ENCODE measurements at places on chromosomes 12 and 14.

- DNase-seq = no peak
Observed at GRCh38 chr12:118144499-118144898, 8.6 kb downstream of the PEBP1 start.

DNA sequence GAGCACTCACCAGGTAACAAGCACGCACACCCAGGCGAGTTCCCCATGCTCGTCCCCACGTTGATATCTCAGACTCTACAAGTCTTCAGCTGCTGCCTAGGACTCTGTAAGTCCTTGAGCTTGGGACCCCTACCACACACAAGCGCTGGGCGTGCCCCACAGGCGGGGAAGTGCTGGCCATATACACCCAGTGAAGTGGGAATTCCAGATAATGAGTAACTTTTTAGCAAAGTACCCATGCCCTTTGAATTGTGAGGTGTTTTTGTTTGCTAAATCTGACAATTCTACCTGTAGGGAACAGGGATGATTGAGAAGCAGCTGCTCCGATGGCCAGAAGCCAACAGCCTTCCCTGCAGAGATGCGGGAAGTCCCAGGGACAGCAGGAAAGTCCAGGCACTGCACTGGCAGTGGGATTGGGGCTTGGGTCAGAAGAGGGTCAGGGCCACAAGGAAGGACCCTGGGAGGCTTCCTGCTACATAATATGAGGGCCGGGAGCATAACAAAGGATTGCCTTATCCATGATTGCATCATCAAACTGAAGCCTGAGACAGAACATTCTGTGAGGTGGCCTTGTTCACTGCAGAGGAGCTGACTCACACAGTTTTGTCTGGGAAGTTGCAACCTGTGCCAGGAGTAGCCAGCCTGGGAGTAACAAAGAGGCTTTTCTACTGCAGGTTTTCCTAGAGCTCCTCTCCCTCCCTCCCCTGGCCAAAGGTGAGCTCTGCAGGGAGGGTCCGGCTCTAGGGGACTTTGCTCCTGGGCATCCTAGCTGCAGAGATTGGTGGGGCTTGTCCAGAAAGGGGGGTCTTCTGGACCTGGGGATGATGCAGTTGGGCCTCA is 13.2 kb upstream of the SERPINA3 start:
- DNase-seq = no peak

DNA sequence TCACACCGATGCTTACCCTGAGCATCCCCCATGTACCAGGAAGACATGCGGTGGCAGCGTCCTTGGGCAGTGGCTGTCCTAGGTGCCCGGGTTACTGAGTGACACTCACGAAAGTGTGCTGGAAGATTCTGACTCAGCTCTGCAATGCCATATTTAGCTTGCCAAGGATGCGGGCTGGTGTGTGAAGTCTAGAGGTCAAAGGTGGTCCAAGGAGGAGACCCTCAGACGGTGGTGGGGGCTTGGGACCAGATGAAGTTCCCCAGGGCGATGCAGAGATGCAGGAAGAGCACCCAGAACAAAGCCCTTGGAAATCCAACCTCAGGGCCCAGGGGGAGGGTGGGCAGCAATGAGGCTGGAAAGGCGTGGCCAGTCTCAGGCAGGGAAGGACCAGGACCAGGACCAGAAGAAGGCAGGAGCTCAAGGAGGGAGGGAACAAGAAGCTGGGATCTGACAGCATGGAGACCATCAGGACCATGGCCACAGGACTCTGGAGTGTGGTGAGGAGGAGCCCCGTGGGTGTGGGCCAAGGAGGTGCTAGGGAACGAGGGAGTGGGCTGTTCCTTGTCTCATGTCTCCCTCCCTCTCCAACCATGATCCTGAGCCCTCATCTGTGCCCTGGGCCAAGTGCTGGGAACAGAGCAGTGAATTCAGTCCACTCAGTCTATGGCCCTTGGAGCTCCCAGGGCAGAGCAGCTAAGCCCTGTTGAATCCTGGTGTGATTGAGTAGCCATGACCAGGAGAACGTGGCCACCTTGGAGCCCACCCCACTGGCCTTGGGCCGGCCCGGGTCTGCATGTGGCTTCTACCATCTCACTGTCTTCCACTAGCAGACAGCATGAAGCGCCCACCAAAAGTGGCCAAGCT is 310.1 kb upstream of the DIO3 start:
- no peak for DNase-seq

- DNase-seq = no peak
Observed at GRCh38 chr14:101017806-101018560, 114.5 kb upstream of the RTL1 start.

DNA sequence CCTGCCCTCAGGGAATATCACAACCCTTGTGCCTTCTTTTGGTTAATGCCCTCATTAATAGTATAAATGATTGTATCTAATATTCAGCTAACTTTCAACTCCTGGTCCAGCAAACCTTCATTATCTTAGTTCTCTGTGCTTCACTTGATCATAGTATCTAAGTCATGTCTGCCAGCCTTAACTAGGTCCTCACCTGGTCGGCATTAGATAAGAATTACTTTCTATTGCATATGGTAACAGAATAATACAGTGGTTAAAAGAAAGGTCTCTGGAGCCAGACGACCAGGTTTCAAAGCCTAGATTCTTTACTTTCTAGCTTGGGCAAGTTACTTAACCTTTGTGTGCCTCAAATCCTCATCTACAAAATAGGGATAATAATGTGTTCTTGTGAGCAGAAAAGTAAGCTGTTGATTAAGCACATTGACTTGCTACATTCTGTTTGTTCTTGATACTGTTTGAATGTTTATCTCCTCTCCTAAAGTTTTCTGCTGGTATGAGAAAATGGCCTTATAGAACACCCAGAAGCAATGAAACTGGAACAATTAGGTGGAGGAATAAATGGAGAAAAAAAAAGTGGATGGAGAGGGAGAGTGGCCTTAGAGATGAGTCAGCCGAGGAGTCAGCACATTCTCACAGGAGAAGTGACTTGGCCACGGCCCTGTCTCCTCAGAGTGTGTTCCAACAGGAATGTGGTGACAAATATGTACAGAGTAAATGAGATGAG is 176.1 kb downstream of the SLC25A21 start:
- DNase-seq = no peak

- no peak for DNase-seq
Observed at GRCh38 chr12:87796961-87797516, 232.2 kb downstream of the C12orf50 start.

DNA sequence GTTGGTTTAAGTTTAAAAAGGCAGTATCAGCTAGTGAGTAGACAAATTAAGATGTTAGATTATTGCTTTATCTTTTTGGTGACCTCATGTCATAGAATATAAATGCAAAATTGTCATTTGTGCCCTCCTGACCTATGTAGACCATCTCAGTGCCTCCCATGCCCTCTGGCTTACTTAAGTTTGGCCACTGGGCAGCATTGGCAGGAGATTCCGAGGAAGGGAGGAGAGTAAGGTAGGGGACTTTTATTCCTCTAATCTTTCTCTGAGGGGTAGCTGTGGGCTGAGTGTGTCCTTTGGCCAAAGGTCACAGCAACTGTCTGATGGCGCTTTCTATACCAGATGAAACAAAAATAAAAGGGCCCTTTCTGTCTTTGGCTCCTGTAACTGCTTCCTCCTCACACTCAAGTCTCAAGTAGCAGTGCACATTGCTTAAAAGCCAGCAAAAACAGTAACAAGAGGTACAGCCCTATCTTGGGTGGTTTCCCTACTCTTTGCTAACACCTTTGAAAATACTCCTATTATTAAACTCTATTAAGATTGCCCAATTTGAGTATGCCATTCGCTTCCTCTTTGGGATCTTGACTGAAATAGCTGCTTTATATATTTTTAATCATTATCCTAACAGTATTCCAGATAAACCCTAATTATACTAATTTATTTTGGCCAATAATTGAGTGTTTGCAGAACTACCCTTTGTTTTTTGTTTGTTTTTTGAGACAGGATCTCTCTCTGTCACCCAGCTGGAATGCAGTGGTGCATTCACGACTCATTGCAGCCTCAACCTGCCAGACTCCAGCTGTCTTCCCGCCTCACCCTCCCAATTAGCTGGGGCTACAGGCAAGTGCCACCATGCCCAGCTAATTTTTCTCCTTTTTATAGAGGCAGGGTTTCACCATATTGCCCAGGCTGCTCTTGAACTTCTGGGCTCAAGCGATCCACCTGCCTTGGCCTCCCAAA is 56.5 kb upstream of the KCNH3 start:
- DNase-seq = no peak

DNA sequence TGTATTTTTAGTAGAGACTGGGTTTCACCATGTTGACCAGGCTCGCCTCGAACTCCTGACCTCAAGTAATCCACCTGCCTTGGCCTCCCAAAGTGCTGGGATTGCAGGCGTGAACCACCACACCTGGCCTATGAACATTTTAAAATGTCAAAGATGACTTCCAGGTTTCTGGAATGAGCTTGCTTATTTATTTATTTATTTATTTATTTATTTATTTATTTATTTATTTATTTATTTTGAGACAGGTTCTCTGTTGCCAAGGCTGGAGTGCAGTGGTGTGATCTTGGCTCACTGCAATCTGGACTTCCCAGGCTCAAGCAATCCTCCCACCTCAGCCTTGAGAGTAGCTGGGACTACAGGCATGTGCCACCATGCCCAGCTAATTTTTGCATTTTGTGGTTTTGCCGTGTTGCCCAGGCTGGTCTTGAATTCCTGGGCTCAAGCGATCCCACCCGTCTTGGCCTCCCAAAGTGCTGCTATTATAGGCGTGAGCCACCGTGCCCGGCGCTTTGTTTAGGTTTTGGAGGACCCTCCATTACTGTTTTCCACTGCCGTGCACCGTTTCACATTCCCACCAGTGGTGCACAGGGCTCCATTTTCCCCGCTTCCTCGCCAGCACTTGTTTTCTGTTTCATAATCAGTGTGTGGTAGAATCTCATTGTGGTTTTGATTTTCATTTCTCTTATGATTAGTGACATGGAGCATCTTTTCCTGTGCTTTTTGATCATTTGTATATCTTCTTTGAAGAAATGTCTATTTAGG is 6.4 kb upstream of the CFAP251 start:
- DNase-seq = peak; percentile 31

- DNase-seq = no peak
Observed at GRCh38 chr14:51925980-51926379, 63.4 kb upstream of the RTRAF start.

DNA sequence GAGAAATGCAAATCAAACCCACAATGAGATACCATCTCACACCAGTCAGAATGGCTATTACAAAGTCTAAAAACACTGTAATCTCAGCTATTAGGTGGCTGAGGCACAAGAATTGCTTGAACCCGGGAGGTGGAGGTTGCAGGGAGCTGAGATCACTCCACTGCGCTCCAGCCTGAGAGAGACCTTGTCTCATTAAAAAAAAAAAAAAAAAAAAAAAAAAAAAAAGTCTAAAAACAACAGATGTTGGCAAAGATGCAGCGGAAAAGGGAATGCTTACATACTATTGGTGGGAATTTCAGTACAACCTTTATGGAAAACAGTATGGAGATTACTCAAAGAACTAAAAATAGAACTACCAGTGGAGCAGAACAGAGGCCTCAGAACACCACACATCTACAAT is 19.0 kb upstream of the ATF7 start:
- DNase-seq = no peak

DNA sequence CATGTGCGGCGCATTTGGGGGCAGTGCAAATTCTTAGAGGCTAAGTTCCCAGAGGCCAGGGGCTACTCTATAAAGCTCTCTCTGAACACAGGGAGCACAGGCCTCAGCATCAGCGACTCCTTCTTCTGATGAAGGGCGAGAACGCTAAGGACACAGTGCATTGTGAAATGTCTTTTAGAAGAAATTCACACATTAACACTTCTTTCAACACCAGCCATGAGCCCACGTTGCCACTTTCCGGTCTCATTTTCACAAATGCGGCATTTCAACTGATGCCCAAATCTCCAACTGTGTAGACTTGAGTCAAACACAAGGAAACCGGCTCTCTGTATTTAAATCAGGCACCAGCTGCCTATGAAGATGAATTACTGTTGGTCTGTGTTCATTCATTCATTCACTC is 162.0 kb downstream of the FOXN3 start:
- no peak for DNase-seq

- no peak for DNase-seq
Observed at GRCh38 chr12:62827042-62827441, 107.9 kb downstream of the PPM1H start.

GRCh38 chr14:101126731-101127130 is 223.2 kb upstream of the RTL1 start:
- DNase-seq = no peak

GRCh38 chr14:51093371-51094281 is 1.3 kb downstream of the TRIM9 start:
- peak; percentile 73 for DNase-seq

DNA sequence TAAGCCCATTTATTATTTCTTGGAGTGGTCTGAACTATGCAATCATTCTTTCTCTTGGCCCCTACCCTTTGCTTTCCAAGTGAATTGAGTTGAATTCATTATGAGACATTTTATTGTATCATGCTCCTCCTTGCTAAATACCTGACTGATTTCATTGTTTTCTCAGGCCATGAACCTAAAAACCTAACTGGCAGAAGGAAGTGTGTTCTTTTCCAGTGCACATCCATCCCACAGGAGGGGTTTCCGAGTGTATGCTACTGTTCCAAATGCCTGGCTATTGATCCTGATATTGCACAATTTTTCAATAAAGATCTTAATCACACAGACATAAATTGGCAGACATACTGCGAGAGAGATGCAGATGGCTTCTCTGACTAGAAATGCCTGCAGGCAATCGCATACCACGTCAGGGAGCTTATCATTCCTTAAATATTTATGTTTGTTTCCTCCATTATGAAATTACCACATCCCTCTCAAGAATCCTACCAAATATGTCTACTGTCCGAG is 162.2 kb upstream of the EGLN3 start:
- DNase-seq = no peak

DNA sequence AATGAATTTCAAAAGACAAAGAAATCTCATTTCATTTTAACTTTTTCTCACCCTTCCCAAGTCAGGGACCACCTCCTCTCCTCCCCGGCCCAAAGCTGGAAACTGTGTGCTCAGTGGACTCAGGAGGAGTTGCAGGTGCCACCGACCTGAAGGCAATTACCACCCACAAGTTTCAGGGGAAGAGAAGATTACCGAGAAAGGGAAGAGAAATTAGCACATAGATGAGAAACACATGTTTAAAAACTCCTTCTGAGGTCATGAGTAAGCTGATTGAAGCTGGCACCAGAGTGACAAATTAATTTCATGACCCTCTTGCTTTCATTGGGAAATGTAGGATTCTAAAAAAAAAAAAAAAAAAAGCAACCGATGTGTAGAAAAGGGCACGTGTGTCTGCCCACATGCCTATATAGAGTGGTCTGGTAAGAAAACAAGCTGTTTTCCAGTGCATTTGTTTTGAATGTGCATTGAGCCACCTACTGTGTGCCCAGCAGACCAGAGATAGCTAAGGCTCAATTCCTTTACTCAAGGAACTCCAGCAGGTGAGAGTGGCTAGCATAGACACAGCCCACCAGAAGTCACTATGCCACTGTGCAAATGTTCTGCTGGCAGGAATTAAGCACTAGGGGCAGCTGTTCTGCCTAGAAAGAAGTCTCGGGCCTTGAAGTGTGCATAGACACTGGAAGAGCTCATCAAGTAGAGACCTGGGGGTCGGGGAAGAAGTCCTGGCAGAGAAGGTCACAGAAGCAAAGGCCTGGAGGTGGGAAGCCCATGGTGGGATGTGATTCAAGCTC is 30.5 kb downstream of the DPF3 start:
- peak; percentile 46 for DNase-seq

Measured in Karpas-422 (cell line).